Hair follicle dermal papilla cell (primary cell): ENCODE measurements at places on chromosomes 2 and 18. TPM values are rescaled to one million over a fixed set of nuclear protein-coding genes. Genes with fewer than 3 reads are reported as not detected.

The MEIS1 gene
- 42.4 and 57.8 TPM in 2 replicates for total RNA-seq

The ACAA2 gene
- 46.7 and 54.0 TPM in 2 replicates for total RNA-seq

The GKN1 gene
- not detected in 2 replicates for total RNA-seq

The SERPINB13 gene
- total RNA-seq, result not detected in 2 replicates

The RBMS1 gene
- total RNA-seq, result 206 and 286 TPM in 2 replicates

The ABCG5 gene
- total RNA-seq, result not detected in 2 replicates

The MPP4 gene
- total RNA-seq, result 0.73 and 0.97 TPM in 2 replicates

The CROCC2 gene
- 0.49 and 0.81 TPM in 2 replicates for total RNA-seq

The KANSL1L gene
- total RNA-seq, result 24.8 and 30.4 TPM in 2 replicates

The ZNF236 gene
- 14.9 and 18.3 TPM in 2 replicates for total RNA-seq

The SPRED2 gene
- total RNA-seq, result 23.9 and 38.5 TPM in 2 replicates

The GDF7 gene
- under 0.01 TPM in 1 of 2 replicates, not detected in the other for total RNA-seq

The AGXT gene
- total RNA-seq, result not detected in 2 replicates

The GPR45 gene
- not detected in 2 replicates for total RNA-seq

The ANKAR gene
- total RNA-seq, result 10.7 and 11.8 TPM in 2 replicates

The DNAH7 gene
- total RNA-seq, result 0.85 and 0.97 TPM in 2 replicates

The RNF152 gene
- total RNA-seq, result 15.4 and 21.4 TPM in 2 replicates

The PEX13 gene
- total RNA-seq, result 29.9 and 41.4 TPM in 2 replicates

The LYG2 gene
- total RNA-seq, result not detected in 2 replicates
